DND-41 (cell line): ENCODE measurements at places on chromosomes 2 and 18.

GRCh38 chr2:30393510-30393909 lies 53.5 kb upstream of the LCLAT1 start:
- DNase-seq, result no peak

DNA sequence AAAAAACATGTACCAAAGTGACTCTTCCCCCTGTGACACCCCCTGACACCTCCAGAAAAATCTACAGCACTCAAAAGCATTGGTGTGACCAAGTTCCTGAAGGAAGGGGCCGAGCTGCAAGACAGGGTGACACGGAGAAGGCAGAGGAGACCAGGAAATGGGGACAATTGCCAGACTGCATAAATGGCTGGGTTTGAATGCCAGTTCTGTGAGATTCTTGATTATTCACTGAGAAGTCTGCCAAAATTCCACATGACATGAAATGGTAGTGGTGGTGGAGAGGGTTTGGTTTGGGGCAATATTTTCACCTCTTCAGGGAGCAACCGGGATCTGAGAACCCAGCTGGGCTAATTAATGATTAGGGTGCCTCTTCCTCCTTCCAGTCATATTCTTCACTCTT lies 178.5 kb downstream of the ARL4C start:
- no peak for DNase-seq

GRCh38 chr18:26227051-26227670 lies 916 bp downstream of the TAF4B start:
- DNase-seq, result peak; percentile 27

DNA sequence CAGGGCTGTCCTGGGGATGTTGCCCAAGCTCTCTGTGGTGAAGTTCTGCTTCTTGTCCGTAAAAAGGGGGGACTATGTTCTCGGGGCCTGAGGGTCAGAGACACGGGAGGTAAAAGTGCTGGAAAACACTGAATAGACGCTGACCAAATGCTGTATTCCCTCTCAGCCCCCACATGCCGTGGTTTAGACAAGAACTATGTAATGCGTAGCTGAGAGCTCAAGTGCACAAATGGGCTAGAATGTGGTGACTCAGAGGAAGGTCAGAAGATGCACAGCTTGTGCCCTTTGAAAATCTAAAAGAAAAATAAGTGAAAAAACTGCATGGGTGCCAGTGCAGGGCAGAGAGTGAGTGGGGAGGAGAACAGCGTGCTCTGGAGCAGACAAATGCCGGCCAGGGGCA lies 80.3 kb upstream of the MAP4K4 start:
- no peak for DNase-seq

DNA sequence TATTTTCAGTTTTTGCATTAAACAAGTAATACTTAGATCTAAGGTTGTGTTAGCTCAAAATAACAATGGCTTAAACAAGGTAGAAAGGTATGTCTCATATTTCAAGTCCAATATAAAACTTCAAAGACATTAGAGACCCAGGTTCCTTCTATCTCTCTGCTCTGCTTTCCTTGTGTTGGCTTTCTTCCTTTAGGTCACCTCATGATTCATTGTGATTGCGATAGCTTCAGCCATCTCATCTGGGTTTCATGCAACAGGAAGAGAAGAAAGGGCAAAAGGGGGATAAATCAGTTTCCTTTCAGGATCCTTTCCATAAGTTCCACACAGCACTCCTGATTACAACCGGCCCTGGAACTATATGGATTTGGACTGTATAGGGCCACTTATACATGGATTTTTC lies 16.0 kb upstream of the TBR1 start:
- DNase-seq, result no peak

GRCh38 chr2:188235364-188235763 lies 56.3 kb upstream of the GULP1 start:
- DNase-seq, result no peak

DNA sequence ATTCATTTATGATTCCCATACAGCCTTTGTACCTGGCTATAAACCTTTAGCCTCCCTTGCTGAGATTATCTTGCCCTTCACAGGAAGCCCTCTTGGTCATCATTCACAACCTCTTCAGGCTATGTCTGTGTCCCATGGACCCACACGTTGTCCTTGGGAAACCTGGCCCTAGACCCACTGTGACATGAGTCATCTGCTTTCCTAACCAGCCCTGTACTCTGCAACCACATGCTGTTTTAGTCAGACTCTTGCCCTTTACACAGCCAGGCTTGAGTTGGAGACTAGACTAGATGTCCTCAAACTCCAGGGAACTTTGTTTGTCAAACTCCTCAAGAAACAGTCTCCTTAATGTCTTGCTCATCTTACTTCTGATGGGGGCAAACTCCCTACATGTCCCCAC lies 229.3 kb upstream of the ZSWIM2 start:
- DNase-seq, result no peak

DNA sequence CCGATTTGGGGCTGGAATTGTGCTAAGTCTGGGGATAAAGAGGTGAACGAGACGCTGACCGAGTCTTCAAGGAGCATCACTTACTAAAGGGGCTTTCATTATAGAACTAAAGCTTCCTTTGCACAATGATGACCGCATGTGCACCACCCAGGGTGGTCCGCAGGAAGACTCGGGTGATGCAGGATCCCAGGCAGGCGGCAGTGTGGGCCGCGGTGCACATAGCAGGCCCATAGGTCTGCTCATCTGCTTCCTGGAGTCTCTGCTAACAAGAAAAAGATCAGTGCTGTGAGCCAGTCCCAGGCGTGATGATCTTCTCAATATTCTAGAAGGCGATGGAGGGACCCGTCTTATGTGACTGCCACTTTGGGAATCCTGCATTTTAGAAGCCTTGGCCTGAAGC lies 122.8 kb downstream of the PXDN start:
- DNase-seq, result no peak

- no peak for DNase-seq
Observed at GRCh38 chr18:37441821-37442220, 123.8 kb downstream of the CELF4 start.

DNA sequence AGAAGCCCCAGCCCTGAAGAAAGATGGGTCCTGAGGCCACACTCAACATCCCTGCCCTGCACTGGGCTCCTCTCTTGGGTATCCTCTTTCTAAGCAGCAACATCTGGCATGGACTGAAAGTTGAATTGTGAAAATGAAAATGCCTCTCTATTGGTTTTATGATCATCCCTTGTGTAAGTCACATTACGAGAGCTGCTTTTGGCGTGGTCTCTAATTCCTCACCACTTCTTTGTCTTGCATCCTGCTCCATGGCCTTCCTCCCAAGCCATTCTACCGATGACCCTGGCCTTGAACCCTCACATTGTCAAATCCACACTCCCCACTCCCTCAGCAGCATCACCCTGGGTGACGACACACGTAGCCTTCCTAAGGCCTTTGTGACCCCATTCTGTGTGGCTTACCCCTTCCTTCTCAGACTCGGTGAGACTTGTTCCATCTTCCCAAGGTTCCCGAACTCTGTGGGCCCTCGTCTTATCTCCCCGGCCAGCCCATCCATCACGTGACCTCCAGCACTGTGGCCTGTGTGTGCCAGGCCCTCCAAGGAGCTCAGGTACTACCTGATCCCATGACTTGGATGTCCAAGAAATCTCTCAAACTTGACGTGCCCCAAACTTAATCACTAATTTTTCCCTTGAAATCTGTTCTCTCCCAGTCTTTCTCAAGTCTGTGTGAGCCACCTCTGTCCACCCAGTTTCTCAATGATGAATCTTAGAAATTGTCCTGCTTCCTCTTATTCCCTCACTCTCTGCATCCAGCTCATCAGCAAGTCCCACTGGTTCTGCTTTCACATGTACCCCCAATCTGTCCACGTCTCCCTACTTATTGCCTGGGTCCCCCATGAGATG lies 194.7 kb upstream of the HS6ST1 start:
- DNase-seq, result no peak

- DNase-seq, result peak; percentile 49
Observed at GRCh38 chr2:195026261-195026660, 630.8 kb upstream of the SLC39A10 start.

DNA sequence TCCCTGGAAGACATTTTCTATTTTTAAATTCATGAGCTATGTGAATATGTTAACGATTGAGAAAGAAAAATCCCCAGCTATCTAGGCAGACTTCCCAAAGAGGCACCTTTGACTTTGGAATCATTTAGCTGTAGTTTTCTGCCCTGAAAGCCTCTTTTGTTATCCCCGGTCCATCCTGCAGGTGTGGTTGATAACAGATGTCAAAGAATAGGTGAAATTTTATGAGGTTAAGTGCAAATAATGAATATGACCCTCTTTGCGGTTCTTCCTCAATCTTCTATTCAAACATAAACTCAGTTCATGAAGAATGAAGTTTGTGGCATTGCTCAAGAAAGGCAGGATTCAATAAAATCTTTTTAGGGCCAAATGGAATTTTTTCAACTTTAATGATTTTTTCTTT lies 51.6 kb upstream of the ATP8B1 start:
- no peak for DNase-seq

GRCh38 chr2:166140475-166140874 lies 12.7 kb upstream of the SCN1A start:
- no peak for DNase-seq

DNA sequence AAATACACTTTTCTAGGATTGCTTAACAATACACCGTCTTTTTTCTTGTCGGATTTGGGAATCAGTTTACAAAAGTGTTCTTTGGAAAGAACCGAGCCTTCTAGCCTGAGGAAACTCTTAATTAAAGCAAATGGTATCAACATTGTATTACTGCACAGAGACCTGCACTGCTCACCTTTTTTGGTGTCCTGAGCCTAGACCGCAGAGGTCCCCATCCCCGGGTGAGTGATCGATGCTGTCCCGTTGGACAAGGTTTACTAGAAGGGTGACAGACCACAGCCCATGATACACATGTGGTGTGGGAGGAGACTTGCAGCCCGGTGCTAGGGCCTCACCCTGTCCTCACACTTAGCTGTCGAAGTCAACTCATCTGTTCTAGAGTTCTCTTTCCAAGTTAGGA lies 55.3 kb downstream of the TSHZ1 start:
- no peak for DNase-seq

DNA sequence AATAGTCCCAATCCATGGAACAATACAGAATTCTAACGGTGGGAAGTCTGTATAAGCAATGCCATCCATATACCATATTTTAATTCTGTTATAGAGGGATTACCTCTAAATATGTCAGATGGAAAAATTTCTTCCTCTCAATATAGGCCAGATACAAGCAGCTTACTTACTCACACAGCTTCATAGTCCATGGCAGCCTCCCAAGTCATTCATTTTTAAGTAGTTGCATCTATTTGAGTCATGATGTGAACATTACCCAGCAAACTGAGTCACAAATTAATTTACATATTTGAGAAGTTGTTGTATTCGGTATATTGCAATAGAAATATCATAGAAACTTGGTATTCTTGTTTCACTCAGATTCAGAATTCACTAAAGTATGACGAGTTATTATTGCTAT lies 20.3 kb downstream of the TBR1 start:
- no peak for DNase-seq

GRCh38 chr18:75581336-75582131 lies 154.0 kb upstream of the SMIM21 start:
- DNase-seq, result no peak

DNA sequence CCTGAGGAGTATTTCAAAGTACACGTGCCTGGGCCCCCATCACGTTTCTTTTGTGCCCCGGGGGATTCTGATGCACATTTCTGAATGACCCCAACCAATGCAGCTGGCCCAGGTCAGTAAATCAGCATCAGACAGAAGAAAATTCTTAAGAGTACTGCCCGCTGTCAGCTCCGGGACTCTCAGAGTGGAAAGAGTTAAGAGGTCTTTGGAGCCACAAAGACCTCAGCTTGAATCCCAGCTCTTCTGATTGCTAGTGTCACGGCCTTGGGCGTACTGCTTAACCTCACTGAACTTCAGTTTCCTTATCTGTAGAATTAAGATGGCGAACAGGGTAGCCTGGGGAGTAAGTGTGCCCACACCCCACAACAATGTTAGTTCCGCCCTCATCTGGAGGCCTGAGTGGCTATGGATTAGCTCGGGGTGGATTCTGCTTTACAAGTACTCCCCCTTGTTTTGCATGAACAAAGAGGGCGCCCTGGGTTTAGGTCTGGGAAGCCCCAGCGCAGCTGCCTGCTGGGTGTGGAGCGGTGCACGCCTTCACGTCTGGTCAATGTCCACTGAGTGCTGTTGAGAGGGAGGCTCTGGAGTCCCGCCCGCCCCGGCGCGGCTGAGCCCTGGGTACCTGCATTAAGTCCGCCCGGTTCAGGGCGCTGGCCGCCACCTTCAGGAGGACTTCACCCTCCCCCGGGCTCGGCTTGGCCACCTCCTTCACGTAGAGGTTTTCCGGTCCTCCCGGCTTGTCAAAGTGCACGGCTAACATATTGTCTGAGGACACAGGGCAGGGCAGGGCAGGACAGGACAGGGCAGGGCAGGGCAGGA lies 858 bp downstream of the TP53I3 start:
- peak; percentile 40 for DNase-seq

GRCh38 chr2:145273840-145274239 lies 753.9 kb upstream of the ZEB2 start:
- DNase-seq, result no peak

GRCh38 chr2:143891879-143892308 lies 628.0 kb downstream of the ZEB2 start:
- DNase-seq, result no peak

DNA sequence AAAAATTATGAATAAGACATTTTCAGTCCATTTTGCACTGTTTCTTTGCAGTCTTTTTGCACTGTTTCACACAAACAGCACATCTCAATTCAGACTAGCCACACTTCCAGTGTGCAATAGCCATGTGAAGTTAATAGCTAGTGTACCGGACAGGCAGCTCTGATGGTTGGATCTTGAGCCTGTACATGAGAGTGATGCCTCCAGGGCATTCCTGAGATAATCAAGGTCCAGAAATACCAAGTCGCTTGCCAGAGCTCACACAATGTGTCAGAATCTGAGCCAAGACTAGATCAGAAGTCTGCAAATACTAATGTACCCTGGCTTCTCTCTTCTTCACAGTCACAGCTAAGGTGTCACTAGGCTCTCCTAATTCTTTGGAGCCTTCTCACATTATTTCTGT lies 180.2 kb downstream of the OSR1 start:
- DNase-seq, result no peak

DNA sequence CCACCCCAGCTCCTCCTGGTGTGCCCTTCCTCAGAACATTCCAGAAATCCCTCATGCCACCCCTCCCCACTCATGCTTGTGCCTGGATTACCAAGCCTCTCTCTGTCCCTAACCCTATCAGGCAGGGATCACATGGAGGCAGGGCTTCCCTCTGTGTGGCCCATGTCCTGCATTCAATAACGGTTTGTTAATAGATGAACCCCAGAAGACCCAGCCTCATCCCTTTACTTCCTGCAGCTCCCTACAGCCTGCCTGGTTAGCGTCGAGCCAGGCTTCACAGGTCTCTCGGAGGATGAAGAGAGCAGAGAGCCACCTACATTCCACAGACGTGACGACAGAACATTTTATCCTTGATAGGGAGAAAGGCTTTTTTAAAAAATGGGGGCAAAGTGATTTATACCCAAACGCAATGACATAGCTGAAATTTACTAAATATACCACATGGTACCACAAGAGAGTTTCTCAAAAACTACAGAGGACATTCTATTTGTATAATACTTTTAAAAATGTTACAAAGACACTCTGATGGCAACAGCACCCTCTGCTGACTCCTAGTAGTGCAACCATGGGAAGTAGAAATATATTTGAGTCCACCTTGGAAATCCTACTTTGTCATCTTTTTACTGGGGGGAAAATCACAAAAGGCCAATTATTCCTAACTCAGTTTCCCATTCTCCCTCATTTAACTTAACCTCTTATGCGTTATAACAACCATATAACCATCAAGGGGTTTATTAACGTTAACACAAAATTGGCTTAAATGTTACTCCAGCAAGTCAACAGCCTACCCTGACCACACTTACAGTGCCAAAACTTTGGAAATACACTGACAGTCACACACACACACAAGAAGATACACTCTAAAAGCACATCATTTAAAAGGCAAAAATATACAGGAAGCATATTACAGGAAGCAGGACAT lies 30.7 kb downstream of the FBXO15 start:
- peak; percentile 19 for DNase-seq
